ENCODE measurements at places on chromosomes 4 and X.
A peak's percentile ranks its signal among the peaks of the same experiment; 100 is the strongest.

- DNase-seq, result no peak
Observed at GRCh38 chrX:11889791-11890190, 131.8 kb downstream of the MSL3 start.

GRCh38 chr4:156779774-156780173 is 191.8 kb downstream of the PDGFC start:
- DNase-seq, result no peak

DNA sequence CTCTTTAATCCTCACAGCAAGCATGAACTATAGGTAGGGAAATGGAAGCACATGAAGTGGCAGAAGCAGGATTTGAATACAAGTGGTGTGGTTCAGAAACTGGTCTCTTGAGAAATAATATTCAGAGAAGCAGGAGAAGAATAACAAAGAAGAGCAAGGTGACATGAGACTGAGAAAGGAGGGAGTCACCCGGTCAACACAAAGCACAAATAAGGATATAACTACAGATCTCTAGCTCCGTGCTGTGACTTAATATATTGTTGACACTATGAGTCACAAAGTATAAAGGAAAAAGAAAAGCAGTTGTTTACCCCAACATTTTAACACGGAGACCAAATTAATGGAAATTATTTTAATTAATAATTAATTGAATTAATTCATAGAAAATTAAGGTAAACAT is 204.5 kb downstream of the CPE start:
- no peak for DNase-seq

DNA sequence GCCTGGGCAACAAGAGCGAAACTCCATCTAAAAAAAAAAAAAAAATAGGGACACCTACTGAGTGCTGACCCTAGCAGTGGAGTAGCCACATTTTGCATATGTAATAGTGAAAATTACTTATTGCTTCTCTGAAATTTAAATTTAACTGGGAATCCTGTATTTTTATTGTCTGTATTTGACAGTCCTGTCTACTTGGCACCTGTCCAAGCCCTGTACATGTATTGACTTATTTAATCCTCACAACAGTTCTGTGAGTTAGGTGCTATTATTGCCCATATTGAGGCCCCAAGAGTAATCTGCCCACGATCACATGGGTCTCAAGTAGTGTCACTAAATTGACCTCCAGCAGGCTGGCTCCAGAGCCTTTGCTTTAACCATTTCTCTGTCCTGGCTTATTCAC is 81.6 kb downstream of the WDR19 start:
- DNase-seq, result no peak

- DNase-seq, result no peak
Observed at GRCh38 chr4:158190718-158191117, 17.9 kb upstream of the GASK1B start.

DNA sequence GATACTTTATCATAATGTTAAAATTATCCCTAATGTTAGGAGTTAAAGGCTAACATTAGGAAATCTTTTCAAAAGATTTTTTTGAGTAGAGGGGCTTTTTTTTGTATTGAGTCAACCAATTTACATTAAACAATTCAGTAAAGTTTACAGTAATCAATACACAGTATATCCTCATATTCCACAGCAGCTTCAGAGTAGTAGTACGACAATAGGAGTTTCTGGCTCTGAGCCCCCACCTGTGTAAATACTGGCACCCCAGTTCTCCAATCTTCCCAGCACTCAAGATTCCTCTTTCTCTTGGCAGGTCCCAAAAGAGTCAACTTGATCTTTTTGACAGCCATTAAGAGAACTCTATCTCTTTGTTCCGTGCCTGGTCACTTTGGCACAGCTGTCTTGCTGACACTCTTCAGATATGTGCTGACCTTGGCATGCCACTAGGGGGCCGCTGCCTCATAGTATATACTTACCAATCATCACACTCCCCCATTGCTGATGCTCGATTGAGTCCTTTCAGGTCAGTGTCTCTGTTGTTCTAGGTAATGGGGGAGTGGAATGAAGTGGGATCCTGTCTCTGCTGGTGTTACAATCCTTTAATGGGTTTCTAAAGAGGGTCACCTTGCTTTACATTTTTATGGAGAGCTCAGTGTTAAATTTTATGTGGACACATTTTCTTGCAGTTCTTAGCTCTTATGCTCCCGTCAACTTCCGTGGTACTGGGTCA is 19.5 kb upstream of the CCNI start:
- DNase-seq, result peak; percentile 71

GRCh38 chrX:12895866-12896265 is 10.6 kb upstream of the TLR8 start:
- no peak for DNase-seq

DNA sequence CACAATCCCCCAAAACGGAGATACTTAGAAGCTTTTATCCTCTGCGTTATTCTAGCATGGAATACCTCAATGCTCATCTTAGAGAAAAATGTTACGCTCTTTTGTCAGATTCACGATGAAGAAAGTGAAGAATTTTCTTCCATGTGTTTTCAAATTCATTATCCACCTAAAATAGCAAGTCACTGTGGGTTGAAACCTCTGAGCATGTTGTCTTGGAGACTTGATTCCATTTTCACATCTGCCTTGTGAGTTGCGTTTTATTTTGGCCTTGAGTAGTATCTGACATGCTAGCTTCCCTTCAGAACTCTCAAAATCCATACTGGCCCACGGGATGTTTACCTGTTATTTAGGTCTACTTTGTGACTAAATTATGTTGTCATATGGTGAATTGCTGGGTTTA is 66.3 kb downstream of the C4orf46 start:
- DNase-seq, result no peak

- DNase-seq, result no peak
Observed at GRCh38 chrX:77422891-77423648, 24.1 kb upstream of the FGF16 start.

GRCh38 chrX:152136312-152136711 is 2.1 kb downstream of the MAGEA10 start:
- no peak for DNase-seq

GRCh38 chr4:41835321-41835995 is 86.9 kb upstream of the PHOX2B start:
- no peak for DNase-seq

DNA sequence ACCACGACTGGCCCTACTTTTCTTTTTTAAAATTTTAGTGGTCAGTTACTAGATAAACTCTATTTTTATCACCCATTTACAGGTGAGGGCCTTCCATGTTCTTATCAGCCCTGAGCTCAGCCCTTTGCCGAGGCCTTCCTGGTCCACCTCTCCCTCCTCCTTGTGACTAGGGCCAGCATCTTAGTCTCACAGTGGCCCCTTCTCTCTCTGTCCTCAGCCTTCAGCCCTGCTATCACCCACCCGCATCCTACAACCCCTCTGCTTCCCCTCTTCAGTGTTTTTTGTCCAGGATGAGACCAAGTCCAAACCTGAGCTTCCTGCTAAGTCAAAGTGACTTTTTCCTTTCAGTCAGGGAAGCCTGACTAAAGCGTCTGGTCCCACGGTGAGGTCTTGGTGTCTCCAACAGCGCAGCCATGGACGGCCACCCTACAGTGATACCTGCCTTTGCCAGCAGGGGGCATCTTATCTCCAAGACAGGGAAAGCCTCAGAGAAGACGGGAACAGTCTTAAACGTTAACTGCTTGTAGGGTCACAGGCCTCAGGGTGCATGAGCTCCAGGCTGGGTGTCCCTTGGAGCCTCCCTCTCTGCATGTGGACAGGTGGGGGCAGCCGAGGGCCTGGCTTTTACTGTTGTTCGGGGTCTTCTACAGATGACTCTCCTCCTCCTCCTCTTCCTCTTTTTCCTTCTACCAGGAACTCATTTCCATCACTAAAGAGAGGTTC is 11.7 kb upstream of the GAGE10 start:
- DNase-seq, result peak; percentile 81

DNA sequence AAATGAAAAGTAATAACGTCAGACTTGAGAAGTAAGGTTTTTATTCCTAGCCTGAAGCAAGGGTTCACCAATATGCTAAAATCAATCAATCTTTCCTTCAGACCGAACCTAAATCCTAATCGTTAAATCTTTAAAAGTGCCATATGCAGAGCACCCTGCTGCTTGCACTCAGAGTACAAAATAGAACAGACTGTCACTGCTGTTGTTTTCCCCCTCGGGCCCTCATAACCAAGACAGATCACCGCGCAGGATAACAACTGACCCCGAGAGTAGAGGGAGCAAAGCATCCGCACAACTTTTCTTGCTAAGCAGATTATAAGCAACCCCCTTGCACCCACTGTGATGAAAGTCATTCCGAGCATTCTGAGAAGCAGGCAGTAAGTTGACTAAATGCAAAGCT is 550.9 kb upstream of the NDST4 start:
- no peak for DNase-seq

- DNase-seq, result no peak
Observed at GRCh38 chrX:63929608-63930007, 144.6 kb upstream of the ARHGEF9 start.

DNA sequence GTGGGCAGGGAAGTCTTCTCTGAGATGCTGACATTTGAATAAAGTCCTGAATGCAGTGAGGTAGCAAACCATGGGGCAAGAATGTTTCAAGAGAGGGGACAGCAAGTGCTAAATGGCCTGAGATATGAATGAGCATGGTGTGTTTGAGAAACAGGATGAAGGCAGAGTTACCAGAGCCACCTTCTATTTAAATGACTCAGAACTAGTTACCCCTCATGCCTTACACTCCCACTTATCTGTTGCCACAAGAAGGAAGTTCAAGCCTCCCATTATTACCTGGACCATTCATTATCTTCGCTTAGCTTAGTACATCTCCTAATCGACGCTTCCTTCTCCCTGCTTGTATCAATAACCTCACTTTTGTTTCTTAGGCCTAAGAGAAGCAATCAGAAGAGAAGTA is 67.7 kb upstream of the STARD8 start:
- DNase-seq, result no peak

- no peak for DNase-seq
Observed at GRCh38 chrX:119479845-119480244, 11.6 kb downstream of the SLC25A5 start.

DNA sequence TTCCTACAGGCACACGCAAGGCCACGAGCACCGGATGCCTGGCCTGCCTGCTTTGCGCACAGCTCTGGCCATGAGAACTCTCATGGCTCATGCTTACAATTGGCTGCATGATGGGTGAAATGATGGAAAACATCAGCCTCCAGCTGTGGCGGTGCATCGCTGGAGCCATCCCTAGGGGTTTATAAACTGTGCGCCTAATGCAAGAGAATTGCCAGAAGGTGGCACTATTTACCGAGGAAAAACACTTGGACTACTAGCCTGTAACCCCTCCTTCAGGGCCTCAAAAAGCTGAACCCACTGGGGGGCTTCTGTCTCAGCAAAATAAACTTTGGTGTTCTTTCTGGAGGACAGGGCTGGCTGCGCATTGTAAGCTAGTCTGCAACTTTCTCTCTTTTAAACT is 51.9 kb downstream of the PHKA2 start:
- DNase-seq, result no peak

- DNase-seq, result no peak
Observed at GRCh38 chr4:94595013-94595412, 143.3 kb downstream of the PDLIM5 start.

GRCh38 chrX:31114858-31115257 is 43.0 kb upstream of the FTHL17 start:
- DNase-seq, result no peak

- no peak for DNase-seq
Observed at GRCh38 chr4:40458683-40459082, 123.5 kb downstream of the CHRNA9 start.

DNA sequence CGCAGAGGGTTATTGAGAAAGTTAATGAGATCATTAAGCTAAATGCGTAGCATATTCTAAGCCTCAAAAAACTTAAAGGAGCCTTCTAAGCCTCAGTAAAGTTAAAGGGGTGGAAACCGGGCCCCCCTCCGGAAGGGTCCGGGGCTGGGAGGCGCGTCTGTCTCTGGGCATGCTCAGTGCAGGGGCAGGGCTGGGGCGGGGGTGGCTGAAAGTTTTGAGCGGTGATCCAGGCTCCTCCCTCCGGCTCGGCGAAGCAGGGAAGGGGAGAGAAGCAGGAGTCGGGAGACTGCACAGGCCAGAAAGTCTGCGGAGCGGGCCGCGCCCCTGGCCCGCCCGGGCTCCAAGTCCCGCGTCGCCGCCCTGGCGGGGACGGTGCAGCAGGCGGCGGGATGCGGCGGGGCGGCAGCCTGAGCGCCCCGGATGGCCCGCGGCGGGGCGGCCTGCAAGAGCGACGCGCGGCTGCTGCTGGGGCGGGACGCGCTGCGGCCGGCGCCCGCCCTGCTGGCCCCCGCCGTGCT is at the start of gene EVC:
TSS of gene EVC (plus strand) at position 241 of the 518 bp plus-strand sequence. CDS start at position 421, 180 bp downstream.
- DNase-seq, result peak; percentile 38

DNA sequence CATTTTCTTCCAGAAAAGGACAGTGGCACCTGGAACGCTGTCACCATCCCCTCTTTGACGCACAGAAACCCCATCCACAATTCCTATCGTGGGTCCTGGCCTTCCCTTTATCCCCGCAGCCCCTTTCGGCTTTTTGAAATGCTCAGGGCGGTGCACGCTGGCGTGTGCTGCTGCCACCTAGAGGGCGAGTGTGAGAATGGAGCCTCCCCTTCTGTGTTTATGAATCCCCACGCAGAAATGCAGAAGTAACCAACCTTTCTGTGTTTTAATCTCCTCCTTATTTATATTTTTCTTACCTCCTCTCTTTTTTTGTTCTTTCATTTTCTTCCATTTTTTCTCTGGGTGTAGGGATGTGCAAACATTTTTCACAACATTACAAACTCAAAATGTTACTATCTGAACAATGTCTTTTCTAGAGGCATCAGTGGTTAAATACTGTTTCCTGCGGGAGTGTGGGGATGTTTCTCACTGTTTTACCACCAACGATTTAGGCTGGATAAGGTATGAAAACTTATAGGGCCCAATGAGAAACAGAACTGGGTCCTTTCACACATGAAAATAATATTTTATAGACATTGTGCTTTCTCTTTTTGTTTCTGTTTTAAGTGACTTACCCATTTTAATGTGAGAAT is 50.0 kb downstream of the TMA16 start:
- peak; percentile 69 for DNase-seq

DNA sequence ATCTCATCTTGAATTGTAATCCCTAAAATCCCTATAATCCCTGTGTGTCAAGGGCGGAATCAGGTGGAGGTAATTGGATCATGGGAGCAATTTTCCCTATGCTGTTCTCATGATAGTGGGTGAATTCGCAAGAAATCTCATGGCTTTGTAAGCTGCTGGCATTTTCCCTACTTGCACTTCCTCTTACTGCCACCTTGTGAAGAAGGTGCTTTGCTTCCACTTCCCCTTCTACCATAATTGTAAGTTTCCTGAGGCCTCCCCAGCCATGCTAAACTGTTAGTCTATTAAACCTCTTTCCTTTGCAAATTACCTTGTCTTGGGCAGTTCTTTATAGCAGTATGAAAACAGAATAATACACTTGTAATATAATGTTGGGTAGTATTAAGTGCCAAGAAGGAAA is 1087.4 kb upstream of the SLIT2 start:
- DNase-seq, result no peak

- no peak for DNase-seq
Observed at GRCh38 chr4:40831146-40831907, 81.6 kb downstream of the NSUN7 start.
